AG04449 (cell line): ENCODE measurements at places on chromosomes 16 and 17.

GRCh38 chr17:50665838-50666237, 31.2 kb downstream of the ABCC3 start:
- no peak for DNase-seq

DNA sequence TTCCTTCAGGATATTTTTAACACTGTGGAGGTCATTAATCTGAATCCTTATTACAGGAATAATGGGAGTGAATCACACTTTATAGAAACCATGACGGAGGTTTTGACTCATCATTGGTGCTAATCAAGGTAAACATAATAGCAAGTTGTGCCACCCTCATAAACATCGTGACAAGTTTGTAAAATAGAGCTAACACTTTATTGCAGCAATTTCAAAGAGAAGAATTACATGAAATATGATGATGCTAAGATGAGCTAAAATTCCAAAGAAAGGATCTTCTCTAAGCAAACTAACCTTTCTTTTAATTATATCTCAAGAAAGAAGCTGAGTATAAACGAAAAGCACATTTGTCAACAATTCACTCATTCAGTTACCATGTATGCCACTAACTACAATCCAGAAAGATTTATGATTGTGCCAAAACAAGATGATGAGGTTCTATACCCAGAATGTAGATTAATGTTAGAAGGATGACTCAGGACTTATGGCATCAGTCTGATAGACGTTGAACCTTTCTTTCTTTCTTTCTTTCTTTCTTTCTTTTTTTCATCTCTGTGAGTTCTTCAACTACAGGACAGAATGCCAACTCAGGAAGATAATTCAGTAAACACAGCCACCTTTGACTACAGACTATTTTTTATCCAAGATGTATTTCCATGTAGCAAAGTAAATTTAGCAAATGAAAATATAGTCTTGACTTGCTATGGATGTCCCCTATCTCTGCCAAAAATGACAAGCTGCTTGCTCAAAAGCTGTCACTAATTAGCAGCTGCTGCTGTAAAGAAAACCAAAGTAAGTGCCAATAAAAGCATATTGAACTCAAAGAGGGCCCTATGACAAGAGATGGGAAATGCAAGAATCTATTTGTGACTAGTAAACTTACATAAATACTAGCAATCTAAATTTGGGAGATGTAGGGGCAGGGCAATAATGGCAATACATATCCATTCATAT, 23.3 kb downstream of the STAT5B start:
- DNase-seq: no peak

- no peak for DNase-seq
Measured at GRCh38 chr16:85369741-85370528, 243.2 kb upstream of the GSE1 start.

- no peak for DNase-seq
Measured at GRCh38 chr17:67478401-67479041, 101.4 kb downstream of the PITPNC1 start.

- no peak for DNase-seq
Measured at GRCh38 chr17:79841369-79842135, 2.3 kb upstream of the CBX4 start.

- DNase-seq: peak; percentile 14
Measured at GRCh38 chr16:73956587-73957494, 339.8 kb upstream of the PSMD7 start.

DNA sequence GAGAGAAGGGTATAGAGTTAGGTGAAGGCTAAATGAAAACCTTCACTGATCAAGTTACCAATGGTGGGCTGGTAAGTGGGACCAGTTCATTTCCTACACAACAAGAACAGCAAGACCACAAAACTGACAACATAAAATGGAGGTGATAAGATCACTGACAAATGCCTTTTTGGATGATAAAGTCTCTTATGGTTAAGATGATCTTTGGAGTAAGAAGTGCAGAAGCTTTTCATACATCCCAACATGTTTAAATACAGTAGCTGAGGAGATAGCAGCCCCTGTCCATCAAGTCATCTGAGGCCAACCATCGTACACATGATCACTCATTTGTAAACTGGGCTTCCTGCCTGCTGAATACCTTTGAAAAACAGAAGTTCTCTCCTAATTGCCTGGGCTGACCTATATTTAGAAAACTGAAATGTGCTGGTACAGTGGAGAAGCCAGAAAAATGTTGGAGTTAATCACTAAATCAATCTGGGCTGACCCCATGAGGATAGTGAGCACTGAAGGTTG, 259.0 kb upstream of the ZFHX3 start:
- no peak for DNase-seq

GRCh38 chr16:88763502-88764053, 21.4 kb downstream of the PIEZO1 start:
- no peak for DNase-seq

GRCh38 chr17:71118039-71118438, 948.7 kb downstream of the KCNJ2 start:
- DNase-seq: no peak

DNA sequence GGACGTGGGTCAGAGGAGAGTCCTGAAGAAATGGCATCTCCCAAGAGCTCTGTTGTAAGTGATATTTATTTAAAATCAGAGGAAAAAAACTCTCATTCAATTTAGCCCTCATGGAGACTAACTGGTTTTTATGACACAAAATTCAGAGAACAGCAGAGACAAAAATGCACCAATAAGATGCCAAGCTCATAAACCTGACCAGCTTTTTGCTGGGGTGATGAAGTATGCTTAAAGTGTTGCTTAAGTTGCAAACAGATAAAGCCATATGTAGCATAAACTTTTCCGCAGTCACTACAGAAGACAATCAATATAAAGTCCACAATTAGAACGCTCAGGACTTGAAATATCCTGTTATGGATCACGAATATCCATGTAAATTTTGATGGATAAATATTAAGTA, 124.0 kb upstream of the CORO6 start:
- DNase-seq: no peak

- no peak for DNase-seq
Measured at GRCh38 chr17:39016193-39017153, 49.3 kb upstream of the FBXO47 start.

DNA sequence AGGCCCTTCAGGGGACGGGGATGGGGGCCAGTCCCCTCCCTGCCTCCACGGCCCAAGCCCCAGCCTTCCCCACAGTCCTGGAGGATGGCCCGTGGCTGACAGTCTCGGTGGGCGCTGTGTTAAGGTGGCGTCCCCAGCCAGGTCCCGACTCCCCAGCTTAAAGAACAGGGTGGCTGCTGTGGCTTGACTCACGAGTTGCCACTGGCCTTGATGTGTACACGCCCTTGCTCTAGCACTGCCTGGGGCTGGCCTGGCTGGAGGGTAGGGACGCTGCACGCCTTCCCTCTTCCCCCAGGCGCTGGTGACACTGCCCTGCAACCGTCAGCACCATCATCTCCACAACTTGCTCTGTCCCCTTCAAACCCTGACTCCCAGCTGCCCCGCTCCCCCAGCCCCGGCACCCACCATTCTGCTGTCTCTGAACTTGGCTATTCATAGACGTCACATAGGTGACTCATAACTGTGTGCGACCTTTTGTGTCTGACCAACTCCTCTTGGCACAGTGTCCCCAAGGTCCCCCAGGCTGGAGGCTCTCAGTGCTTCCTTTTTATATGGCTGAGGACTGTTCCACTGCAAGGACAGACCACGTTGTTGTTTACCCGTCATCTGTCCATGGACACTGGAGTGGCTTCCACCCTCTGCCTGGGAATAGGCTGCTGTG, 6.3 kb downstream of the GNPTG start:
- no peak for DNase-seq

- no peak for DNase-seq
Measured at GRCh38 chr17:1398931-1399678, 917 bp downstream of the YWHAE start.

- DNase-seq: no peak
Measured at GRCh38 chr17:30921544-30922196, at the start of gene ADAP2. TSS of gene ADAP2 (plus strand) at chr17:30921945. CDS start at chr17:30922015, 70 bp downstream.
